ENCODE measurements at places on chromosomes 1 and 21.

- no peak for DNase-seq
Measured at GRCh38 chr1:45880930-45881329, 77.5 kb downstream of the MAST2 start.

DNA sequence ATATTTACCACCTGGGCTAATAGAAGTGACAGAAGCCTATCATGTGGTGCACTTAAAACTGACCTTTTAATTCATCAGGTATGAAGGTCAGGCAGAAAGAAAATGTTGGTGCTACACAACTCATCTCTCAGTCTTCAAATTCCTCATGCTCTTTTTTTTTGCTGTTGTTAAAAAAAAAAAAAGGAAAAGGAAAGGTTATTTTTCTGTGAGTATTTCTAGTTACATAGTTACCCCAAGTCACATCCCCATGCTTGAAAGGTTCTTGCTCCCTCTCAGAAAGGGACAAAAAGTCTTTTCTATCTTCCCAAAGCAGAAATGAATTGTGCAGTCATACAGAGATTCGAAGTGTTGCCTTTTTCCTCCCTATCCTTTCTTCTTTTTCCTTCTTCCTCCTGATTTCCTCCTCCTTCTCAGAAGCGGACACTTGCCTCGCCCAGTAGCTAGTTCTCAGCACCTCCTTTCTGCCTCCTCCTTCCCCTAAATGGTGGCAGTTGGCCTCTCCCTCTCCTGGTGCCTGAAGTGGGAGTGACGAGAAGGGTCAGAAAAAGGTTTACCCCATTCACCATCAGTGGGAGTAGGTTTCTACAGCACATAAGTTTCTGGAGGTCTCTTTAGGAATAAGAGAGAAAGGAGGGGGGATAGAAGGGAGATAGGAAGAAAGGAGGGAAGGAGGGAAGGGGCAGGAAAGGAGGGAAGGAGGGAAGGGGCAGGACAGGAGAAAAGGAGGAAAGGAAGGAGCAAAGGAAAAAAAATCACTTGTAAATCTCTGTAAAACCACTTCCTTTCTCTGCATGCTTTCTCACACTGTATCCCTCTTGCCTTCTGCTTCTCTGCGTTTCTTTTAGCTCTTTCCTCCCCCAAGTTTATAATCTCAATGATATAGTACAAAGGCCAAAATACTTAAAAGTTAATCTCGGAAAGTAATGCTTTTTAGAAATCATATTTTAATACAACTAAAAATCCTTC lies 20.4 kb upstream of the C1orf105 start:
- DNase-seq: no peak

- no peak for DNase-seq
Measured at GRCh38 chr1:31485166-31485565, 72.2 kb downstream of the SERINC2 start.

- no peak for DNase-seq
Measured at GRCh38 chr1:153561466-153561985, 4.1 kb downstream of the S100A2 start.

GRCh38 chr1:219958875-219959417 lies 30.6 kb upstream of the SLC30A10 start:
- DNase-seq: no peak

DNA sequence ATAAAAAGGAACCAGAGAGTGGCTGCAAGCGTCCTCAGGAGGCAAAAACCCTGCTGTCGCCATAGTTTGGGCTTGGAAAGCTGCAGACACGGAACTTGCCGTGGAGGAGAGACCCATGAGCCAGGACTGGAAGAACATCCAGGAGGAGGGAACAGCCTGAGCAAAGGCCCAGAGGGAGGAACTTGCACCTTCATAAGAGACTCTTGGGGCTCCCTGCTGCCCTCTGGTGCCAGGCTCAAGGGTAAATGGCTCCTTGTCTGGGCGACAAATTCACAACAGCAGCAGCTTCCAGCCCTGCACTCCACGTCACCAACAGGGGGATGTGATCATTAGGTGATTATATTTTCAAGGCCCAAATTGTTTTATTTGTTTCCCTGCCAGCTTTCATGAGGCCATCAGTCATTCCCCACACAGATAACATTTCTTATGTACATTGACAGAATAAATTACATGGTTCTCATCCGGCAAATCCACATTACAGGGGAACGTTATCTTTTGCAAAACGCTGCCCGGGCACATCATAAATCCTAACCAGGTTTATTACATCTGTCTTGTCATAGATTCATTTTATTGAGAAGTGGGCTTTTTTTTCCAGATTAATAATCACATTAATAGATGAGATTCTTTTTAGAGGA lies 143.0 kb upstream of the GRIK3 start:
- DNase-seq: peak; percentile 71

DNA sequence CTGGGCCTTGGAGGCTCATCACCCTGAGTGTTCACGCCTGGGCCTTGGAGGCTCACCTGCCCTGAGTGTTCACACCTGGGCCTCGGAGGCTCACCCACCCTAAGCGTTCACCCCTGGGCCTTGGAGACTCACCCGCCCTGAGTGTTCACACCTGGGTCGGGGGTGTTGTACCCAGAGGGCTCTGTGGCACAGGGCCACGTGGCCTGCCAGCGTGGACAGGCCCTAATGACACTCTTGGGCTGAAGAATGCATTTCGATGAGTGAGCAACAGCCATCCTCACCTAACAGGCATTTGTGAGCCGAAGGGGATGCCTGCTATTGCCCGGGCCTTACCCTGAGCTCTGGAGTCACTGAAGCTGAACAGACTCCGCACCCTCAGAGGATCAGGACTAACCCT lies 17.5 kb downstream of the SLC19A1 start:
- no peak for DNase-seq

DNA sequence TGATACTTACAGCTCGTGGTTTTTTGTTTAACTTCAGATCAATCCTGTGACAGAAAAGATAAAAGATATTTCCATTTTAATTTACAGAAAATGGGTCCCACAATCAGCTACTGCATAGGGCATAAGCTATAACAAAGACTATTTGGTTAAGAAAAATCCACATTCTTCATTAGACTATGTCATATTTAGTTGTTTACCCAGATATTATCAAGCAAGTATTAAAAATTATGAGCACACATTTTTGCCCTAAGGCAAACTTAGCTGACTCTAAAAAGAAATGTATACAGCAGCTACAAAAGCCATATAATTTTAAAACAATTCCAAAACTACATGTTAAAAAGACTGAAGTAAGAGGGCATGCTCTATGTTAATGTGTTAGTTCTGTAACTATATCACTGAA lies 18.7 kb downstream of the MEAF6 start:
- no peak for DNase-seq

DNA sequence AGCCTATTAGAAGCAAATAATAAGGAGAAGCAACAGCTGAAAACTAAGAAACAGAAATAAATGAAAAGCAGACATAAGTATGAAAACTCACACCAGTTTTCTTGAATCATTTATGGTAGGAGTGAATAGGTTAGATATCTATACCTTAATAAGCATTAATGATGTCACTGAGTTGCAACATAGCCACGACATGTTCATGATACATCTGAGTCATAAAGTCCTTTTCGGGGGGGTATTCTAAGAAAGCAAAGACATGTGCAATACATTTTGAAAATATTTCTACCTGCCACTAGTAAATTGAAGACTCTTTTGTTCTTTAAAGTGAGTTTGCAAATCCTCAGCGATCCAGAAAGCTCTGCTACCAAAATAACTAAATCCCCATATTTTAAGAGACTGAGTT lies 7.2 kb downstream of the CD34 start:
- DNase-seq: no peak

GRCh38 chr1:27416387-27417111 lies 24.1 kb downstream of the GPR3 start:
- peak; percentile 90 for DNase-seq

GRCh38 chr1:7299994-7300393 lies 471.1 kb upstream of the VAMP3 start:
- no peak for DNase-seq

- no peak for DNase-seq
Measured at GRCh38 chr21:44862869-44863685, 10.4 kb downstream of the PTTG1IP start.

- DNase-seq: no peak
Measured at GRCh38 chr1:97245682-97246081, 524.1 kb downstream of the PTBP2 start.

GRCh38 chr1:98405581-98406074 lies 255.9 kb upstream of the SNX7 start:
- peak; percentile 46 for DNase-seq
